ENCODE measurements at places on chromosomes 6 and 20. TPM values are rescaled to one million over a fixed set of nuclear protein-coding genes. Genes with fewer than 3 reads are reported as not detected.

The CHMP4B gene
- 43.2 TPM for total RNA-seq

The PTGIS gene
- total RNA-seq: 0.89 TPM

The SOX18 gene
- total RNA-seq: 0.29 TPM

The CRNKL1 gene
- total RNA-seq: 18.1 TPM

The DNAH8 gene
- total RNA-seq: not detected

The HLA-DRA gene
- total RNA-seq: not detected

The HLA-DMB gene
- total RNA-seq: not detected

The VIP gene
- not detected for total RNA-seq

The SSTR4 gene
- not detected for total RNA-seq

The LPIN3 gene
- 18.1 TPM for total RNA-seq

The FAM229B gene
- 12.4 TPM for total RNA-seq

The KCTD20 gene
- 44.3 TPM for total RNA-seq

The ADGB gene
- total RNA-seq: not detected

The PSORS1C2 gene
- total RNA-seq: not detected

The POPDC3 gene
- total RNA-seq: 13.8 TPM

The EGFL8 gene
- 1.2 TPM for total RNA-seq

The RIOK1 gene
- 19.0 TPM for total RNA-seq

The CGA gene
- 4.6 TPM for total RNA-seq

The L3MBTL3 gene
- 2.5 TPM for total RNA-seq

The HSPA1L gene
- 0.35 TPM for total RNA-seq

The IP6K3 gene
- 2.7 TPM for total RNA-seq

The UNC5CL gene
- not detected for total RNA-seq

The POLR3F gene
- total RNA-seq: 7.8 TPM

The SOD2 gene
- total RNA-seq: 140 TPM

The FABP7 gene
- total RNA-seq: not detected

The SCGN gene
- total RNA-seq: not detected

The GJA10 gene
- not detected for total RNA-seq

The GABRR1 gene
- total RNA-seq: not detected

The FAM83C gene
- not detected for total RNA-seq

The POM121L2 gene
- total RNA-seq: not detected

The ESR1 gene
- 0.86 TPM for total RNA-seq

The PMEPA1 gene
- total RNA-seq: not detected

The POLH gene
- 26.6 TPM for total RNA-seq

The C20orf204 gene
- total RNA-seq: not detected

The METTL24 gene
- total RNA-seq: not detected

The HSPA12B gene
- total RNA-seq: not detected

The GSTA3 gene
- not detected for total RNA-seq

The DNMT3B gene
- total RNA-seq: 1.7 TPM

The CCN5 gene
- total RNA-seq: not detected

The B3GAT2 gene
- total RNA-seq: under 0.01 TPM

The EPPIN gene
- total RNA-seq: not detected

The GPR63 gene
- 1.2 TPM for total RNA-seq

The ZMYND8 gene
- 26.4 TPM for total RNA-seq

The ABHD16B gene
- not detected for total RNA-seq

The FUT9 gene
- not detected for total RNA-seq

The PROKR2 gene
- total RNA-seq: not detected

The SLC22A7 gene
- total RNA-seq: not detected

The C6orf58 gene
- total RNA-seq: not detected

The CLPSL2 gene
- not detected for total RNA-seq

The PGK2 gene
- not detected for total RNA-seq
